ENCODE measurements at places on chromosomes 4 and X. TPM values are rescaled to one million over a fixed set of nuclear protein-coding genes. Genes with fewer than 3 reads are reported as not detected.

The ZNF81 gene
- 12.6 TPM for total RNA-seq

The IL21 gene
- total RNA-seq, result not detected

The G3BP2 gene
- total RNA-seq, result 94.9 TPM

The TMEM144 gene
- 7.4 TPM for total RNA-seq

The SYTL5 gene
- total RNA-seq, result 7.5 TPM

The NDNF gene
- total RNA-seq, result 0.70 TPM

The ZAR1 gene
- not detected for total RNA-seq

The CENPVL3 gene
- not detected for total RNA-seq

Measured in Peyer's patch (tissue), 4 donors.